Heart right ventricle (tissue), 16 donors: ENCODE measurements at places on chromosomes 16 and 17. TPM values are rescaled to one million over a fixed set of nuclear protein-coding genes. Genes with fewer than 3 reads are reported as not detected.

MMP2 gene
- 42.3 TPM for total RNA-seq

TP53TG3 gene
- not detected for total RNA-seq

CNGB1 gene
- total RNA-seq, result not detected

KRTAP17-1 gene
- not detected for total RNA-seq

KIF2B gene
- not detected for total RNA-seq

ZFPM1 gene
- total RNA-seq, result 3.4 TPM

FOXL1 gene
- total RNA-seq, result 0.54 TPM
